ENCODE measurements at places on chromosomes 4 and X.

DNA sequence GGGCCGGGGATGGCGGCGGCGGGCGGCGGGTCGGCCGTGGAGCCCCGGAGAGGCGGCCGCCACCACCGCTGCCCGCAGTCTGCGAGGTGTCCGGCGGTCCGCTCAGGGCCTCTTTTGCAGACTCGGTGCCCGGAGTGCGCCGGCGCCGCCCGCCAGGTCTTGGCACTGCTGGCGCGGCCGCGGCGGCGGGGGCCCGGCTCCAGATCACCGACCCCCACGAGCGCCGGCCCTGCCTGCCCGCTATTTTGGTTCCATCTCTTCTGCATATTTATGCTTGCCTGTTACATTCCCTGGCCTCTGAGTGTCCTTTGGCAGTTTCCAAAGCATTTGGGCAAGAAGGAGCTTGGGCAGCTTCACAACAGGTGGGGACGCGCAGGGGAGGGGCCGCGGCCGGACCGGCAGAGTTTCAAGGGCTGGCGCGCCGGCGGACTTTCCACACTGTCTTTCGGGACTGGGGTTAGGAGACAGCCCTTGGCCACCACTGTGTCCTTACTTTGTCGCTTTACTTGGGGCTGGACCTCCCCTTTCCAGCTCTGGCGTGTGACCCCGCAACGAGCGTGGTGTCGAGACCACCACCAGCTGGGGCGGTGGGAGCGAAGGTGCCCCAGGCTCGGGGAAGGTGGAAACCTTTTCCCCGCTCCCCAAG is 668 bp upstream of the TAPT1 start:
- DNase-seq = peak; percentile 39

GRCh38 chr4:13881892-13882291 is 254.4 kb upstream of the BOD1L1 start:
- DNase-seq = no peak

GRCh38 chr4:119962631-119963030 is 104.0 kb downstream of the MAD2L1 start:
- no peak for DNase-seq

GRCh38 chr4:175346376-175346775 is 428.2 kb downstream of the ADAM29 start:
- no peak for DNase-seq

DNA sequence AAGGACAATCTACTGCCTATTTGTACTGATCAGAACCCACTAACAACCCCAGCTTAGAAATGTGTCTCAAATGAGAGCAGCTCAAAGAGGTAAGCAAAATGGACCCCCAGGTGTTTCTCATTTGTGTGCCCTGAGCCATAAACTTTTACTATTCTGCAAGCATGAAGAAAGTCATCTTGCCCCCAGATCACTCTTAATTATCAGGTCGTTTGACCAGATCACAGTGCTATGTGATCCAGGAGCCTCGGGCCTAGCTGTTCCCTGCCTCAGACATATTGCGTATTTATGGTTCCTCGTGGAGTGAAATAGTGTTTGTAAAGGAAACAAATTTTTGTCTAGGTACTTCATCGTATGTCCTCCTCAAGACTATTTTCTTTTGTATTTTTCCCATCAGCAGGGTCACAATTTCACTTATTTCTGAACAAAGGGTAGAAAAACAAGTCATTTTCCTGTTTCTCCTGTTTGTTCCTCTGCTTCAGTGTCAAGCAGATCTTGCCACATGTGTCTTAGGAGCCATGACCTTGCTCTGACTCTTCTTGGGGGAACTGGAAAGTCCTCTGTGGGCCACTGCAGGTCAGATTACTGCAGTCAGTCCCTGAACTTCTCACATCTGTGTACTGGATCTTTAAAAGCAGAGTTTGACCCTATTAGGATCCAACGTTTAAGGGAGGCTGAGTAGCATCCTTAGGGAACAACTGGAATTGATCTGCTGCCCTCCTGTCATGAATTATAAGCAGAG is 194.9 kb downstream of the PALLD start:
- DNase-seq = peak; percentile 47

DNA sequence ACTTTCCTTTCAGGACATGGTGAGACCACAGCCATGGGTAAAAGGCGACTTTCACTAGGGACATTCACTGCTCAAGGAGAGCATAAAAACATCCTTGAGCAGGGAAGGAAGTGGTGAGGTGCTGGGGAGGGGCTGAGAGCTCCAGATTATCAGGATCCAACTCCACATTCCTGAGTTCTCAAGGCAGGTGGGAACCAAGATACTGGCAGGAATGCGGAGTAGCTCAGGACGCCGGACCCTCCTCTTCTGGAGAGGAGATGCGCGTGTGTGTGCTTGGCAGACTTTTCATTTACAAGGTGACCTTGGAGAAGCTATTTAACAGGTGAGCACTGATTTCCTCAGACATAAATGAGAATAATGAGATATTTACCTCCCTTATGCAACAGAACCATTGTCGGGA is 41.3 kb upstream of the TXK start:
- no peak for DNase-seq

DNA sequence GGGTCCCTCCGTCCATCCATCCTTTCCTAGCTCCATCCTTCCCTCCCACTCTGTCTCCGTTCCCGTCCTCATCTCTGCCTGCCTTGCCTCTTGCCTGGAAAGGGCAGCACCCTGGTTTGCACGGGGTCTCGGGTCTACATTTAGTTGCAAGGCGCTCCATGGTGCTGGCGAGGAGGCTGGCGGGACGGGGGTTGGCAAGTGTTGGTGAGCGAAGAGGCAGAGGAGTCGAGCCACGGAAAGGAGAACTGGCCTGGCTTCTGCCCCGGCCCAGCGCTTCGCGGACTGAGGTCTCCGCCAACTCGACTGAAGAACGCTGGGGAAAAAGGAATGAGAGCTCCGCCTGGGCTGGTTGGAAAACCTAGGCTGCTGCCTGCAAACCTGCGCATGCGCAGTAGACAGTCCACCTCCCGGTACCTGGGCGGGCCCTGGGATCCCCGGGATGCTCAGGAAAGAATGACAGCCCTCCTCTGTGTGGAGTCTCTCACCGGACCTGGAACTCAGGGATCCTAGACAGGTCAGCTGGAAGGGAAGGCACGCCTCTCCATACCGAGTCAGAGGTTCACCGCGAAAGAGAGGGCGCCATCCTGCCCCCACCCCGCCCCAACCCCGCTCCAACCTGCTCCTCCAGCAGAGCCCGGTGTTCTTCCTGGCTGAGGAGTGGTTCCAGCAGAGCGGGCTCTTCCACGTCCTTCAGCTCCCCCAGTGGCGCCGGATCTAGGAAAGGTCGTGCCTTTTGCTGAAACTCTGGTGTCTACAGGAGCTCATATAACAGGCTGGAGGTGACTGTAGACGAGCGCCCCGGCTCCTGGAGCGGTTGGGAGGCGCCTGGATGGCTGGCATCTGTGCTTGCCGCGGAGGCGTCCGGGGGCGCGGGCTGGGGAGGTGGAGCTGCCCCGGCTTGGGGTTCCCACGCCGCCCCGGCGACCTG is 6.0 kb downstream of the FRG2 start:
- DNase-seq = peak; percentile 3

DNA sequence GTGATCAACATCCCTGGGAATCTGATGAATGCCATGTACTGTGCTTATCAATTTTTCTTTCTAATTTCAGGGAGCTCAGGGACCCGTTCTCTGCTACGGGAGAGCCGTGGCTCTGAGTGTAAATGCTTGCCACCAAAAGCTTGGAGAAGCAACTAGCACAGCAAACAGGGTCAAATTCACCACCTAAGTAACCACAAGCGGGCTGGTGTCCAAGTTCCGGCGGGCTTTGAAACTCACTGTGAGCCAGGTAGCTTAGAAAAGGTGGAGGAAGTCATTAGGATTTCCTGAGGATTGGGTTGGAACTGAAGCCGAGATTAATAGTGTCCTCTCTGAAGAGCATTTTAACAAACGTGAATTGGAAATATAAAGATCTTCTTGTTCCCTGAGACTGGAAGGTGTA is 87.2 kb downstream of the CLDN34 start:
- no peak for DNase-seq

- DNase-seq = peak; percentile 63
Measured at GRCh38 chrX:129932016-129932820, 26.3 kb downstream of the UTP14A start.

DNA sequence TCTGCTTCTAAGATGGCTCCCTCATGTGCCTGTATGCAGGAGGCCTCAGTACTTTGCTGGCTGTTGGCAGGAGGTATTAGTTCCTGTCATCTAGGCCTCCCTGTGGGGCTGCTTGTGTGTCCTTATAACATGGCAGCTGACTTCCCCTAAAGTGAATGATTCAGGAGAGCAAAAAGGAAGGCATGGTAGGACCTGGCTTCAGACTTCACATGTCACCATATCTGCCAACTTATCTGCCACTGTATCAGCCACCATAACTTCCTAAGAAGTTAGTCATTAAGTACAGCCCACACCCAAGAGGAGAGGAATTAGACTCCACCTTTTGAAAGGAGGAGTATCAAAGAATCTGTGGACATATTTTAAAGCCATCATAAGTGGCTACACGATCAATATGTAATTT is 122.5 kb downstream of the UCHL1 start:
- no peak for DNase-seq

DNA sequence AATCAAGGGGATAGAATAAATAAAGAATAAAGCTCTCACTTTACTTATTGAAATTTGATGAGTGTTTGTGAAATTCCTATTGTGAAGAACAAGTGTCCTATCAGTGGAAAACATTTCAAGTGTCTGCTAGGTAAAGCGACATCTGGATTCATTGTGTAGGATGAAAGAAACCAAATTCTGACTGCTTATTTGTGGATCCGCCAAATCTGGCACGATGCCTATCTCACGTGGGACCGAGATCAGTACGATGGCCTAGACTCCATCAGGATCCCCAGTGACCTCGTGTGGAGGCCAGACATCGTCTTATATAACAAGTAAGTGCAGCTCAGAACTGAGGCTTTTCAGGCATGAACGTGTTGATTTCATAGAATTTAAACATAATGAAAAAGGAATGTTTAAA is 1.9 kb downstream of the CHRNA9 start:
- DNase-seq = no peak

GRCh38 chr4:118224243-118224829 is 128.5 kb downstream of the PRSS12 start:
- DNase-seq = peak; percentile 48

- no peak for DNase-seq
Measured at GRCh38 chr4:121219227-121219626, 55.1 kb upstream of the TNIP3 start.

GRCh38 chr4:146333187-146333894 is 119.0 kb downstream of the REELD1 start:
- peak; percentile 57 for DNase-seq

- DNase-seq = no peak
Measured at GRCh38 chr4:42391981-42392380, 5.3 kb upstream of the SHISA3 start.

DNA sequence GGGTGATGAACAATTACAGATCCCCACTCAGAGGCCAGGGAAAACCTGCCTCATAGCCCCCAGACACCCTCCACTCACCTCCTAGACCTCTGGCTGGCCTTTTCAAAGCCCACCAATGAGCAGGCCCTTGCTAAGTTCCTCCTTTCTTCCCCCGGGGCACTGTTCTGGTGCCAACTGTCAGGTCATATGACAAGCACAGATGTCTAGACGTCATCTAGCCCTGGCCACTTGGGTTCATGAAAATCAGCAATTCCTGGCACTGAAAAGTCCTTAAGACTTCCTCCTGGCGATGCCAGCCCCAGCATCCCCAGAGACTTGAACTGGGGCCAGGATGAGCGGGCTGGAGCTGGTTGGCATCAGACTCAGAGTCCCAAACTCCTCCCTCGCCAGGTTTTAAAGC is 115.6 kb upstream of the NALF2 start:
- DNase-seq = no peak

GRCh38 chrX:38701073-38701472 is 100.2 kb upstream of the MID1IP1 start:
- no peak for DNase-seq

DNA sequence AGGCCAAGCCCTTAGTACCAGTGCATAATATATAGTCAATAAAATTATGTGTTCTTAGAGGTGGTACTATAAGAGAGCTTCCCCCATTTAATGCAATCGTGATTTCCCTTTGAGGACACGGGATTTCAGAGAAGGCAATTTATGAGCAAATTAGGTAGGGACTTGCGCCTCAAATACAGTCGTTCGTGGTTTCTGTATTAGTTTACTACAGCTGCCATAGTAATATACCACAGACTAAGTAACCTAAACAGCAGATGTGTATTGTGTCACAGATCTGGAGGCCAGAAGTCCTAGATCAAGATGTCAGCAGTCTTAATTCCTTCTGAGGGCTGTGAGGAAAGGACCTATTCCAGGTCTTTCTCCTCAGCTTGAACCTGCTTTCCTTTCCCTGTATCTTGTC is 1.5 kb upstream of the PUDP start:
- DNase-seq = no peak

GRCh38 chr4:25351777-25352416 is 25.2 kb upstream of the ANAPC4 start:
- no peak for DNase-seq

- no peak for DNase-seq
Measured at GRCh38 chr4:8070736-8071718, 87.6 kb downstream of the ABLIM2 start.

- peak; percentile 73 for DNase-seq
Measured at GRCh38 chr4:139030614-139031235, 15.1 kb downstream of the NOCT start.

- no peak for DNase-seq
Measured at GRCh38 chrX:122666601-122667000, 517.5 kb upstream of the GRIA3 start.

DNA sequence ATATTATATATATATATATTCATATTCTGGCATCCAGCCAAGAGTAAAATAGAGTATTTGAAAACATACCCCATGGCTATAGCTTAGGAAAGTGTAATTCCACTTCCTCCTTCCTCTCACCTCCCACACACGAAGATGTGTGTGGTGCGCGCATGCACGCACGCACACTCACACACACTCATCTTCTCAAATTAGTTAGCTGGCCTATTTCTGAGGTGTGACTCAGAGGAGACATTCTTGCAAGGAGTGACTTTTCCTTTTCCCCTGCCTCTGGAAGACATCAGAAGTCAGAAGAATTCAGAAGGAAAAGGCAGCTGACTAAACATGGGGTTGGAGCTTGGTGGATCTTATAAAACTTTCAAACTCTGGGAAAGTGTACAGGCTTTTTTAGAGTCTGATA is 8.8 kb downstream of the ENPEP start:
- DNase-seq = peak; percentile 59

- no peak for DNase-seq
Measured at GRCh38 chrX:132810488-132810887, 147.9 kb downstream of the HS6ST2 start.

Data from inflammatory macrophage treated with lipopolysaccharide for 4 hours (primary cell).